Stimulated activated CD8-positive, alpha-beta memory T cell treated with anti-CD3 and anti-CD28 coated beads, Interleukin-7, amount 100 ng/mL, for 4 hours (primary cell): ENCODE measurements at places on chromosomes 4 and X.

DNA sequence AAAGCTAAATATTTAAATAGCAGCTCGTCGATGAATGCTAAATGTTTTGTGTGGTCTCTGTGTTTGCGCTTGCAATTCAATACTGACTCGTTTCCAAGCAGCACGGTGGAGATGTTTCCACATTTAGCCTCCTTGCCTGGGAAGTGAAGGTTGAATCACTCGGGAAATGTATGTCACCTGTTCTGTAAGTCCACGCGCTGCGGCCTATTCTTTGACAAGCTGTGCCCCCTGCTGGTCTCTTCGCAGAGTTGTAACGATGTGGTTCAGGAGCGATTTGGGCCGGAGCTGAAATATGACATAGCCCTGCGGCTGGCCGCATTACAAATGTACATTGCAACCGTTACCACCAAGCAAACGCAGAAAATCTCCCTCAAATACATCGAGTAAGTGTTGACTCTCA, 89.6 kb upstream of the PRPS2 start:
- DNase-seq: no peak

DNA sequence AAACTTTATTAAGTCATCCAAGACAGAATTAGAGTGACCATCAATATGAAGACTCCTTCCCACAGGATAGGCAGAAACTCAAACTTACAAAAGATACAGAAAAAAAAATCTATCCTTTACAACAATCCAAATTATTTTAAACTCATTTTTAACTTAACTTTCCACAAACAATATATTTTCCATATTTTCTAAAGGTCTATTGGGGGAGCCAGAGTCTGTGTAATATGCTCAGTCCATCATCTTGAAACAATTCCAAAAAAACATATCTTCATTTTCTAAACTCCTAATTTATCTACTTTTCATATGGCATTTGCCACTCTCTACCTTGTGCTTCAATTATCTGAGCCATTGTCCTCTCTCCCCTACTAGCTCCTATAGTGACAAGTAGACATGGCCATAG, 378.1 kb downstream of the PDGFC start:
- no peak for DNase-seq

GRCh38 chr4:6991771-6992557, 51.2 kb upstream of the TADA2B start:
- DNase-seq: no peak

DNA sequence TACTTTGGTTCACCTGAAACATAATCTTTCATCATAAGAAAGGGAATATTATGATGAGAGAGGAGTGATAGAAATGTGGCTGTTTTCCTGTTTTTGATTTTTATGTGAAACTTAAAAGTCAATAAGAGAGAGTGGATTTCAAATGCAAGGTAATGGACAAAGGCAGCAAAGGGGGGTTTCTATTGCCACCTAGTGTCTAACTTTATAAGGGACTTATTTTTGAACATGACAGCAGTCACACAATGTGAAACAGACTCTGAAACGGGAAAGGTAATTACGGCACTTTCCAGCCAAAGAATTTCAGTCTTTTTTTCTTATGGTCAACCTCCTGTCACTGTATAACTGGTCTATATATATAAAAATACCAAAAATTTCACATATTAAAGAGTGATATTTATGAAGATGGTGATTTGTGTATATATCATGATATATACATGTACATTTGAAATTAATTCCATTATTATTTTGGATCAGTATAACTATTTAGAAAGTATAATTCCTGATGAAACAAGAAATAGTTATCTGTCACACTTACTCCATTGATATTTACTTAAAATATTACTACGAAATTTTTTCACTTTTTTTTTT, 127.1 kb downstream of the FBXO8 start:
- DNase-seq: no peak

DNA sequence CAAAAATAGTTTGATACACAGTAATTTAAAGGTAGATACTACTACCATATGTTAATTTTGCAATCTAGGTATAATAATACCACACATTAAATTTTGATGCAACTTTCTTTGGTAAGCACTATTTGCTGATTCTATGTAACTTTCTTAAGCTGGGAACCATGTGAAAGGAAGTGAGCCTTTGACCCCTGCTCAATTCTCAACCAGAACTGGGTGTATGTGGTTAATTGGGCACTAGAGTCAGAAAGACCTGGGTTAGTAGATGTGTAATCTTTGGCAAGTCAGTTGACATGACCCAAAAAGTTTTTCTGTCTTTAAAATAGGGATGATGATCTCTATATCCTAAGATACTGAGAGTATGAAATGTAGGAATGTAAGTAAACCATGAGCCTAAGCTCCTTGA, 22.4 kb downstream of the TLR2 start:
- DNase-seq: no peak

DNA sequence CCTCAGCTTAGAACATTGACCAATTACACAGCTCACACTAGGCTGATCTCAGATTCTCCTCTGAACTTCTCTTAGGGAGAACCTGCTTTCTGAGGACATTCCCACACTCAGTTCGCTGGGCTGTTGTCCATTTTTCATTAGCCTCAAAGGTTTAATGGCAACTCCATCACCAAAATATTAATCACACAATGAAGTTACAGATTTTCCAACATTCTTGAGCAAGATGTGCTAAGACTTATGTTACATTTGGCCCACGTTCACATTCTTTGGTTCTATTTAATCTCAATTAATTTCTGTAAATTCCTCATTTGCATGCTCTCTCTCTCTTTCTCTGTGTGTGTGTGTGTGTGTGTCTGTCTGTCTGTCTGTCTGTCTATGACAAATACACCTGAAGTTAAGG, 82.3 kb upstream of the EDNRA start:
- no peak for DNase-seq

DNA sequence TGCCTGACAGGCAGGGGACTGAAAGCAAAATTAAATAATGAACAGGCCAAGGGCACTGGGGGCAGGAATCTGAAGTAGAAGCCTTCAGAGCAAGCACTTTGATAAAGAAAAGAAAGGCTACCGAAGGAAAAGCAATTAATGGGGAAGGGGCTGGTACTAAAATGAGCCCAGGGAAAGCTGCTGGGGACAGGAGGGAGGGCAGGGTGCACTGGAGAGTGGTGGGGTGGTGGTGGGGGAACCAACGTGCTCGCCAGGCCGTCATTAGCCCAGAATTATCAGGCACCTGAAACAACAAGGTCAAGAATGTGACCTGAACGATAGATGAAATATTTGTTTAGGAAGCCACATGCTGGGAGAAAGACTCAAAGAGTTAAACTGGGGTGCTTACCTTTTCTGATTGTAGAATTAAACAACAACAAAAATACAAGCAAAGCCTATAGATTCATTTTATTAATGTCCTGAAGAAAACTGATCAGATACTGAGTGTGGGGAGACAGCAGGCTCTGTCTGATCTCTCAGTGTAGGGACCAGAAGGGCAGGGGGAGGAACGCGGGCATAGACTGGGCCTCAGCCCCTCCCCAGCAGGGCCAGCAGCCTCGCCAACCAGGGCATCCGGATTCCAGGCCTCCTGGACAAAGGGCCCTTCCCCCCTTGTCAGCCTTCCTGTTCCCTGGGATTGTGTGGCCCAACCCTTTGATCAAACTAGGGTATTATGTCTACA, 239.7 kb upstream of the KLF3 start:
- no peak for DNase-seq

DNA sequence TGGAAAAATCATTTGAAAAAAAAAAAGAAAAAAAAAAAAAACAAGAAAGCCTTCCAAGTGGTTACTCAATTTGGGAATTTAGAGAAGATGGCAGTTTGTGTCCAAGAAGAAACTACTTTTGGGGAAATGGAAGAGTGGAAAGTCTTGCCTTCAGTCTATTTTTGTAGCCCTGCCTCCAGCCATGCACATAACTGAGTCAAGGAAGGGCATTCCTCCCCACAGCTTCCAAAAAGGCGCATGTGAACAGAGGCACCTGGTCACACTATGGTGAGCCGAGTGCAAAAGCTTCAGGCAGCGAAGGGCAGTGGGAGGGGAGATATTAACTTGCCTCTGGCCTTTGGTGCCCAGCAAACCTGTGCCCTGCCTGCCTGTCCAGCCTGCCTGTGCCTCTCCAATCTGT, 163.7 kb downstream of the SMIM20 start:
- no peak for DNase-seq

GRCh38 chr4:116501954-116502353, 583.4 kb downstream of the TRAM1L1 start:
- DNase-seq: no peak

DNA sequence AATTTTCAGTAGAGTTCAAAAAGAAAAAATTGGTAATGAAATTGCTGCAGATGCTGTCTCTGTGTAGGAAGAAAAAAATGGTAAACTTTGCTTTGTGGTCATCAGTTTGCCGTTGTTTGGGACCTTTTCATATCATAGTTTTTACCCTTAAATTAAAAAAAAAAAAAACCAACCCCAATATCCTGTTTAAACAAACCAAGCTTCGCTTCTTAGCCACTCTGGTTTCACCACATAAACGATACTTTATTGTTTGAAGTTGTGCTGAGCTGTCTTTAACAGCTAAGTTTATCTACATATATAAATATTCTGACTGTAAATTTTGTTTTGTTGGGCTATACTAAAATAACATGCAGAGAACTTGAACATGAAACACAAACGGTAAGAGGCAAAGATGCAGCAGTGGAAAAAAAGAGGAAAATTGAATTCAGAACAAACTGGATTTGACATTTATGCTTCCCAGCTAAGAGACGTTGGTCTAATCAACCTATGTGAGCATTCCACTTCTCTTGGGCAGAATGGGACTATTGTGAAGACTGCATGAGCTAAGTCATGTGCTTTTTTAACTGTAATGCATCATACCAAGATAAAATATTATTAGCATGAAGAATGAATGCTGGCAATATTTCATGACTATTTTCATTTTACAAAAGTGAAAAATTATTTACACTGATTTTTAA, 15.7 kb upstream of the H2AZ1 start:
- DNase-seq: no peak

GRCh38 chrX:85501349-85501748, 121.9 kb upstream of the POF1B start:
- no peak for DNase-seq

- no peak for DNase-seq
These were observed 1.2 kb downstream of the BCORL1 start for GRCh38 chrX:129983575-129984110.

DNA sequence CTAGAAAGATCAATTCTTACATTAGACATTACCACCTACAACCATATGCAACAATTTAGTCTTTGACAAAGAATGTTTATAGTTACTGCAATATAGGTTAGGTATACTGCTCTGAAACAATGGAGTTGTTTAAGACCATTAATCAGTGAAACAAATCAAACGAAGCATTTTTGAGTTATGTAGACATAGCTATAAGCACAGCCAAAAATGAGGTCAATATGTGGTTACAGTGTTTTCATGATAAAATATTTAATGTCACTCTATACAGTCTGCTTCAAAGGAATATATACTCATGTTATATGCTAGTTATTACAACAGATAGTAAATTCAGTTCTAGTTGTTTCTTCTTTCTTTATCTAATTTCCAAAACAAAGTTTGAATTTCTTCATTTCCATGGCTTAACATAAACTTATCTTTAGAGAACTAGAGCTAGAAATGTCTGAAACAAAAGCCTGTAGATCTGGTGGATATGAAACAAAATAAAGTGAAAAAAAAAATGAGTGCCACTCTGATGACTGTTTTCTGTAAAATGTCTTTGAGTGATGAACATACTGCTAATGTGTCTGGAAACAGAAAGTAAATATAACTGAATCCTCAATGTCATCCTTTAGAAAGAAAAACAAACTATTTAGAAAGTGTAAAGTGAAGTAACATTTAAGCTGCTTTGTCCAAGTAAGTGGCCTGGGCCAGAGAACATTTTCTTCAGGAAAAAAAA, 809.0 kb downstream of the FAT4 start:
- no peak for DNase-seq

GRCh38 chr4:68338625-68339024, 11.3 kb downstream of the YTHDC1 start:
- DNase-seq: no peak

DNA sequence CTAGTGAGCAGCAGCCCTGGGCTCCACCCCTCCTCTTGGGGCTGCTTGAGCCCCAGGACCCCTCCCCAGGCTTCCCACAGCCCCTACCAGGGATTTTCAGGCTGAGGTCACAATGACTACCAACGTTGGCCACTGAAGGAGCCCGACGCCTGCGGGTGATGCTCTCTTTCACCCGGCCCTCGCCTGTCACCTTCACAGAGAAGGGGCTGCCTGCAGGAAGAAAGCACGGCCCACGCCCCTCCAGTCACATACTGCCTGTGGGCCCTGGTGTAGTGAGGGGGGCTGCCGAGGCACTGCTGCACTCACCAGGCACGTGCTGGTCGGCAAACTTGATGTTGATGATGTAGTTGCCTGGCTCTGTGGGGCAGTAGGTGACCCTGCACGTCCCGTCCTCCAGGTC, 22.0 kb downstream of the FLNA start:
- no peak for DNase-seq

DNA sequence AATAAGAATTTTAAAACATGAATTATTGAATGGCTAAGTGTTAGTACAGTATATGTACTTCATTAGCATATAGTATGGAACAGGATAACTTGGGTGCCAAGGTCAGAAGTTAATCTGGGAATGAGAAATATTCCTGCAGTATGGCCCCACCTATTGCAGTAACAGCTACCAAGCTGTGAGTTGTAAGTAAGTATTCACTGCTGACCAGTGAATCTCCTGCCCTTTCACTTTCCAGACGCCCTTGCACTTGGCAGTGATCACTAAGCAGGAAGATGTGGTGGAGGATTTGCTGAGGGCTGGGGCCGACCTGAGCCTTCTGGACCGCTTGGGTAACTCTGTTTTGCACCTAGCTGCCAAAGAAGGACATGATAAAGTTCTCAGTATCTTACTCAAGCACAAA, 105.1 kb downstream of the NFKB1 start:
- DNase-seq: no peak

GRCh38 chr4:137531168-137531985, 917 bp downstream of the PCDH18 start:
- DNase-seq: no peak

- DNase-seq: no peak
These were observed 1.4 kb downstream of the ZFX start for GRCh38 chrX:24150898-24151297.

- no peak for DNase-seq
These were observed 671 bp downstream of the HPF1 start for GRCh38 chr4:169756971-169757574.
